ENCODE measurements at places on chromosomes 2 and 18.

DNA sequence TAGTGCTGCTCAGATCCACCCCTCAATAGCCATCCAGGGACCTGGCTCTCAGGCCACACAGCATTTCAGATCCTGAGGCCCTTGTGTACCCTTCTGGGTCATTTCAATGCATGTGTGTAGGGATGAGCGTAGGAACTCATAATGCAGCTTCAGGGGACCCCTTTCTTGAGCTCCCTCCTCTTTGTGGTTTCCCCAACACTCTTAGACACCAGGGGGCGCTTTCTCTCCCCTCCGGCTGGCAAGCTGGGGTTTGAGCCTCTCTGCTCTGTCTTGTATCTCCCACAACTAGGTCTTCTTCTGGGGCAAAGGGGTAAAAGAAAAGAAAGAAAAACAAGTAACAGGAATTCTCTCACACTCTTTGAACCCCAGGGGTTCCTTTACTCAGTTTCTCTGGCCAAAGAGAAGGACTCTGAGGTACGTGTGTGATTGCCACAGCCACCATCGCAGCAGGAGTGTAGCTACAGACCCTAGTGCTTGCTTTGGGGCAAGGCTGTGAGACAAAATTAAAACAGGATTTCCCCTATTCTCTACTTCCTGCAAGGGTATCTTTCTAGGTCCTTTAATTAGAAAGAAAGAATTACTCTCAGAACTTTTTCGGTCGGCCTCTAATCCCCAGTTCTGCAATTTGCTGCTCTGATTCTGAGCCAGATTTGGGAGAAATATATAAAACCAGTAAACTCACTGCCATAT is 38.0 kb downstream of the CABYR start:
- peak; percentile 53 for DNase-seq

GRCh38 chr2:216031960-216032689 is 18.8 kb upstream of the MREG start:
- DNase-seq, result peak; percentile 86

DNA sequence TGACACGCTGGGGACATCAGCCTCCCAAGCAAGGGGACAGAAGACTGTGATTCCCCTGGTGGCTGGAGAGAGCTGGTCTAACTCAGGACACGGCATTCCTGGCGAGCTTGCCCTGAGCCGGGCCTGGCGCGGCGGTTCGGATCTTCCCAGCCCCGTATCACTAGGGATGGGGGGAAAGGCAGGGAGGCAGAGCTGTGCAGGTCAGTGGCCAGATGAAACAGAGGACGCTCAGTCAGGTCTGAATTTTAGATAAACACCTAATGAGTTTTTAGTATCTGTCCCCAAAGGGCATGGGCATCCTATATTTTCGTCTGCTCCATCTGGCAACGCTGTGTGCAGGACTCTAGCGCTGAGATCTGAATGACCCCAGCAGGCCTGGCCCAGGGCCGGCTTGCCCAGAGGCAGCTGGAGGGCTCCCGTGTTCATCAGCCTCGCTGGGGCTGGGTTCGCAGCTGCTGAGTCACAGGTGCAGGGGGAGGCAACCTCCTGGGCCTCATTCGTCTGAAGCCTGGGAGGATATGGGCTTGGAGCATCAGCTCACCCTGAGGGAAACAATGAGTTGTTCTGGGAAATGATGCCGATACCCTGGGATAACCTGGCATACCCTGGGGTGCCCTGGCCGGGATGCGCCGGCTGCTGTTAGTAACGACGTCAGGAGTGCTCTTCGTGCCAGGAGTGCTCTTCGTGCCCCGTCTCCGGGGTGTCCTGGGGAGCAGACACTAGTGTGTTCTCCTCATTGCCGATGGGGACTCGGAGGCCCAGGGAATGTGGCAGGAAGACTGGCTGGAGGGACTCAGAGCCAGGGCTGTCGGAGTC is 48.1 kb upstream of the HPCAL1 start:
- DNase-seq, result no peak

GRCh38 chr2:33272001-33272400 is 204.4 kb upstream of the RASGRP3 start:
- DNase-seq, result peak; percentile 61

GRCh38 chr2:170530803-170531564 is 184.2 kb upstream of the SP5 start:
- no peak for DNase-seq

- peak; percentile 24 for DNase-seq
Observed at GRCh38 chr2:43345391-43345813, 119.0 kb upstream of the ZFP36L2 start.

DNA sequence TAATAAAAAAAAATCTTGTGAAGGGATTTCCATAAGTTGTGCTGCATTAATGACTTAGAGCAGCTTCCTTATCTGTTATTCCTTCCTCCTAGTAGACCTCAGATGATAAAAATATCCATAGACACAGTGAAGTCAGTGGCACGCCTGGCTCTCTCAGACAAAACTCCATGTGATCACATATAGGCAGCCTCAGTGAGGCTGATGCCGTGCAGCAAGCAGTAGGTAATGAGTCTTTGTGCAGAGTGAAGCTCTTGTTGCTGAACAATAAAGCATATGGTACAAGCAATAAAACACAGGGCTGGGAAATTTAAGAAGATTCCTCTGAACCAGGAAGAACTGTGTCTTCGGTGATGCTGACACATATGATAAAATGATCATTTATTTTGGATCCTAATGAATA is 102.7 kb downstream of the CSRNP3 start:
- DNase-seq, result no peak

DNA sequence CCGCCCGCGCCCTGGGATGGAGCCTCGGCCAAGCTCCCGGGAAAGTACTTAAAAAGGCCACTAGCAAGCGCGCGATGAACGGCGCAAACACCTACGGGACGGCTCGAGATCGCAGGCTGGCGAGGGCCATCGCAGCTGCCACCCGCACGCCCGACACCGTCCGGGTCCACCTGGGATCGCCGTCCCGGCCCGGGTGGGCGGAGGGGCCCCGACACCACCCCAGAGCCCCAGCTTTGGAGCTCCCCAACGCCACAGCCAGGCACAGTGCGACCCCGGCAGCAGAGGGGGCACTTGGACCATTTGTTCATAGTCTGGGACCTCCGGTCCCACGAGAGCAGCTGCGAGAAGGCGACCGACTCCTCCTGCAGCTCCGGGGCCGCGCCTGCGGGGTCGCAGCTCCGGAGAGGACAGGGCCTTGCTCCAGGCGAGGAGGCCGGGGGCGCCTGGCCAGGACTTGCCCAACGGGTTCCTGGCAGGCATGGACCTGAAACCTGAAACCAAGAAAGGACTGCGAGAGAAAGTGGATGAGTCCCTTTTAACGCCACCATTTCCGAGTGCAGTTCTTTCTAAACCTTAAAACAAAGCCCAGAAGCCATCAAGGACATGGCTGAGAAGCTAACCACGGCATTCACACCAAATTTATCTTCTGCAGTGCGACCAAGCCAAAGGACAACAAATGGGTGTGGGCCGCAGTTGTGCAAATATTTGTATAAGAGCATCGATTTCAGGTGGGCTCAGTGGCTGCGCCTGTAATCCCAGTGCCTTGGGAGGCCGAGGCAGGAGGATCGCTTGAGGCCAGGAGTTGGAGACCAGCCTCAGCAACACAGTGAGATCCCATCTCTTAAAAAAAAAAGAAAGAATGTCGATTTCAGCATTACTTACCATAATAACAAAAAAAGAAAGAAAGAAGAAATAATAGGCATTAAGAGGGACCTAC is 54.0 kb upstream of the IMP4 start:
- no peak for DNase-seq

DNA sequence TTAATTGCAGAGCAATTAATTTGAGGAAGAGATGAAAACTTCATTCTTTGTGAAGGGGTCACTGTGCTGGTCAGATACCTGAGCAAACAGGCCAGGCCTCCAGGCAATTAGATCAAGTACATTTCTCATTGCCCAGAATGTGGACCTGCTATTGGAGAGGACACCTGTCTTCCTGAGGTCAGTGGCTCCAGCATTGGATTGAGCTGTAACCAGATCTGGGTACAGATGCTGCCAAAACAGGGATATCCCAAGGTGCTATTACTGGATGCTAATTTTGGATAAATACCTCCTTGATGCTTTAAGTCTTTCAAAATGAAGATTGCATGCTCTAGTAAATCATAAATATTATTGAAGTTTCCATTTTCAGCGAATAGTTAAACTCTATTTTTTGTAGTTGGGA is 131.5 kb downstream of the FAM161A start:
- no peak for DNase-seq

GRCh38 chr2:232883116-232883721 is 13.2 kb downstream of the SNORC start:
- DNase-seq, result no peak

- DNase-seq, result no peak
Observed at GRCh38 chr2:212923393-212923792, 228.0 kb downstream of the IKZF2 start.

DNA sequence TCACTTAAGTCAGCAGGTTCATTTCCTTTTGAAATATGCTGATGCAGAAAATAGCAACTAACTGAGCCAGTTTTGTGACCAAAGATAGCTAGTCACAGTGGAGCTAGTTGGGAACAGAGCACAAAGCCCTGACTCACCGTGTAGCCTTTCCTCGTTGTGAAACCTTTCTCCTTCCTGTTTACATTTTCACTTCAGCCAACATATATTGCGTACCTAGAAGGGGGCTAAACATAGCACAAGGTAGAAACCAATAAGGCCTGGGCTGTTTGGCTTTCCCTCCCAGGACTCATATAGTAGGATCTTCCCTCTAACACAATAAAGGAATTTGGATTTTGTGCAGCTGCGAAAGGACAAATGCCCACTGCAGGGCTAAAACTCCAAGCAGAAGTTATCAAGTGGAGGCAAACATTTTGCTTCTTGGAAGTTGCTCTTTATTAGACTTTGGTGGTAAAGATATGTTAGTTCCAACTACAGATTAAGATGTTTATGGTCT is 24.5 kb upstream of the LPIN2 start:
- DNase-seq, result peak; percentile 36

- peak; percentile 70 for DNase-seq
Observed at GRCh38 chr18:41881285-41881684, 73.7 kb upstream of the PIK3C3 start.

DNA sequence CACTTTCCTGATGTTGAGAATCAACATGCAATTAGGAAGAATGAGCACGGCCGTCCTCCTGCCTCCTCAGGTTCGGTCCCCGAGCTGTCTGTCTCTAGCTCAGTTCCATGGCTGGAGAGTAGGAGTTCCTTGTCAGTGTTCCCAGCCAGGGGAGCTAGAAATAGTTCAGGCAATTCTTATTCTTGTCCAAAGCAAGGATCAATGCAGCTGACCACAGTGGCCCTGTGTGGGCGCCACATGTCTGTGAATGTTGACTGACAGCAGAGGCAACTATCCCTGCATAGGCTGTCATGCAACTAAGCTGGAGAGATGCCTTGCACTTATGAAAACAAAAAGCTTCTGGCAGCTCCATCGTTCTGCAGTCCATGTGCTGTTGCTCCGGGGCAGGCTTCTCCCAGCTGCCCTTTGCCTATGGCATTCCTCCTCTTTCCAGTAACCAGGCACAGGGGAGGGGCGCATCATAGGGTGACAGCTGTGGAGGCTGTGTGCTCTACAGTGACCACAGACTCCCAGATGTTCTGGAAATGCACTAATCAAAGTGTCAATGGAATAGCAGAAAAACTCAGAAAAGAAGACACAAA is 58.7 kb downstream of the PDCL3 start:
- no peak for DNase-seq

- peak; percentile 22 for DNase-seq
Observed at GRCh38 chr2:216151313-216152025, 42.3 kb downstream of the XRCC5 start.

DNA sequence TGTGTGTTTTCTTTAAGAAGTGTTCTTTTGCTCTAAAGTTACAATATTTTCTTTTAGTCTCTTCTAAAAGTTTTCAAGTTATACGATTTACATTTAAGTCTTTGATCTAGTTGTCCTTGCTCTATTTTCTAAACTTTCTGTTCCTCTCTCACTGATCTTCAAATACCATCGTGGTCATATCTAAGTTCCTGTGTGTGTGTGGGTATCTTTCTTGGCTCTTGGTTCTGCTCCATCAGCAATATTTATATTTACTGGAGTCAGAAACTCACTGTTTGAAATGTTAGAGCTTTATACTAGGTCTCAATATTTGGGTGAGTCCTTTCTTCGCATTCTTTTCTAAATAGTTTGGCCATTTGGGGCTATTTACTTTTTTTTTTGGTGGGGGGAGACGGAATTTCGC is 77.3 kb downstream of the COPS8 start:
- DNase-seq, result no peak

DNA sequence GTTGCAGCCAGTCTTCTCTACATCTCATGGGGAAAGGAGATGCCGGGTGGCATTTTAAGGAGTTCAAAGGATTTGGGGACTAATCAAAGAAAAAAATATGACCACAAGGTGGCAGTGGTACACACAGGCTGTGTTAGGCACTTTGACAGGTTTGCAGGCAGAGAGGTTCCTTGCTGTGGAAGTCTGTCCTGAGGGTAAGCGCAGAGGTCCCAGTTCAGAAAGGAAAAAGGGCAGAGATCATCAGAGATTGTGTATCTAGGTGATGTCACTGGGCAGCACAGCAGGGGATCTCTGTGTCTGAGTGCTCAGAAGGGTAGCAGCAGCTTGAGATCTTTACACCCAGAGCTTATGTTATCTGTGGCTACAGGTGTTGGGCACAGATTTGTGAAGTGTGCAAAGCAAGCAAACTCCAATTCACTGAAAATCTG is 231.4 kb downstream of the LRRTM1 start:
- peak; percentile 63 for DNase-seq

DNA sequence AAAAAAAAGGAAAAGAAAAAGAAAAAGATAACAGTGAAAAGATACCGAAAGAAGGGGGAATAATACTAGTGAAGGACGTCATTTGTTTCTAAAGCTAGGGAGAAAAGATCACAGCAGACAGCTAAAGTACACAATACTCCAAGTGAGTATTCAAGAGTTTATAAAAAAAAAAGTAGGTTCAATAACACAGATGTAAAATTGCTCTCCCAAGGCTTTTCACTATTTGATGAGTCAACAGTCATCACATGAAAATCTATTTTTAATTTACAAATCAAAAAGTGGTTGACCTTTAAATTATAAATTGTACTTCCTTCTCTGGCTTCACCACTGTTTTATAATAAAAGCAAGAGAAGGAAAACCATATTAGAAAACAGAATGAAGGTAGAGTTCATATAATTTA is 144.0 kb downstream of the ZRANB3 start:
- no peak for DNase-seq

GRCh38 chr2:86038291-86039081 is 67.2 kb downstream of the POLR1A start:
- peak; percentile 35 for DNase-seq

DNA sequence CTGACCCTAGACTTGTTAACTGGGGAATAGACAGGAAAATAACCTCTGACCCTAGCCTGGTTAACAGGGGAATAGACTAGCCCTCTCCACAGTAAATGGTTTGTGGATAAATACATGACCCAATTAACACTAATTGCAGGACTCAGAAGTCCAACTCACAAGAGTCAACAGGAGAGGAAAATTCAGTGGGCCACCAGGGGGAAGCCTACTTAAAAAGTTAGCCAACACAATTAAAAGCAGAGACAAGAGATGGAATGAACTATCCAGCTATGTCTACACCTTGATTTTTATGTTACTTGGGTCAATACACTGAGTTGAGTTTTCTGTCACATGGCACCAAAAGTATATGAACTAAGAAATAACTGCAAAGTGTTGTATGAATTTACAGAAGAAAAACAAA is 158.8 kb upstream of the SLC39A10 start:
- DNase-seq, result peak; percentile 30
